Ascending aorta (tissue), 2 donors: ENCODE measurements at places on chromosomes 16 and 17.

DNA sequence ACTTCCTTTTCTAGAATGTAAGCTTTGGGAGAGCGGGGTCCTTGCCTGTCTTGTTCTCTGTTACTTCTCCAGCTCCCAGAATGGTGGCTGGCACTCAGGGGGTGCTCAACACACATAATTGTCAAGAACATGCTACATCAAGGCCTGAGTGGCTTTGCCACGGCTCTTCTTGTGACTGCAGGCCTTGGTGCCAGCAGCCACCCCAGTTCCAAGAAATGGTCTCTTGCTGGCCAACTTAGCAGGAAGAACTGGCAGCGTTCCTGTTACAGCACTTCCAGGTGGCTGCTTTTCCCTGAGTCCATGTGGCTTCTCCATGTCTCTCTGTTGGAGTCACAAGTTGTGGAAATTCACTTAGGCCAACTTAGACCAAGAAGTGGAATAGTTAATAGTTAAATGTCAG, 36.1 kb downstream of the PRKCB start:
- no peak for DNase-seq

DNA sequence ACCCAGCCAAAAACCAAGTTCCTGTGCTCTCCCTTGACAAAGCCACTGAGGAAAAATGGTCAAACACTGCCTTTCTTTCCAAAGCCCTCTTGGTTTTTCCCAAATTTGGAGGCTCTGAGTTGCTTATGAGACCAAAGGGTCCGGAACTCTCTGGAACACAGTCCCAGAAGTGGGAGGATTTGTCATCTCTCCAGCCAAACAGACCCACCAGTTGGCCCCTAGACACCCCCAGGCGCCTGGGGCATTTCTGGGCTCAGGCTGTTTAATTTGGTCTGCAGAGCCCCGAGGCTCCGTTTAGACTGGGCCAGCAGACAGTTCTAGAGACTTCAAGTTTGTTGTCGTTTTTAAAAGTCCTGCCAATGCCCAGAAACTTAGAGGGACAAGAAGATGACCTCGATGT, 239.1 kb downstream of the SEC14L1 start:
- no peak for DNase-seq

GRCh38 chr17:7016886-7017826, 4.7 kb downstream of the RNASEK start:
- peak; percentile 61 for DNase-seq

DNA sequence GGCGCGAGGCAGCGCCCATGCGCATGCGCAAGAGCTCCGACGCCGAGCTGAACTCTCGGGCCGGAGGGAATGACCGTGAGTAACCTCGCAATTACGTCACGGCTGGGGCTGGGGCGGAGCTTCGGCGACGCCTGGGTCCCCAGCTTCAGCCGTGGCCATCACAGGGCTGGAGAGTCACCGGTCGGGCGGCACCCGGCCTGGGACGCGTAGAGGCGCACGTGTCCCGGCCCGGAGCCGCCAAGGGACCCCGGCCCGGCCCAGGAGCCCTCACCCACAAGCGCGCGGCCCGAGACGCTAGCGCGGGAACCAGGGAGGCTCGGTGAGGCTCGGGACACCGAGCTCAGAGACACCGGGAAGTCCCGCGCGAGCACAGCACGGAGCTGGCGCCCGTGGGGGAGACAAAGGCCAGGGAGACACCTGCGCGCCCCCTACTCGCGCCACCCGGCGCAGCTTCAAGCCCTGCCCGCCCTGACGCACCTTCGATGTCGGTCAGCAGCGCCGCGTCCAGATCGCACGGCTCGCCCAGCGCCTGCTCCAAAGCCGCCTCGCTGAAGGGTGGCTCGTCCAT, 452 bp downstream of the SREBF1 start:
- DNase-seq, result peak; percentile 90

DNA sequence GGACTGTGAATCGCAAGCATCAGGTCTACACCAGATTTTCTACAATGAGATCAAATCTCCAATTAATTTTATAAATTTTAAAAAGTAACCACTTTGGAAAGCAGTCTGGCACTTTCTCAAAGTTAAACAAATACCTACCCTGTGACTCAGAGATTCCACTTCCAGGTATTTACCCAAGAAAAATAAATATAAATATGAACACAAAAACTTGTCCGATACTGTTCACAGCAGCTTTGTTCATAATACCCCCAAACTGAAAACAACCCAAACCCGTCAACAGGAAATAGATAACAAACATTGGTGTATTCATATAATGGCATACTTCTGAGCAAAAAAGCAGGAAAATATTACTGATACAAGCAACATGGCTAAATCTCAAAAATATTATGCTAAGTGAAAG, 12.1 kb downstream of the ZDHHC7 start:
- no peak for DNase-seq

- no peak for DNase-seq
These were observed 444.0 kb downstream of the XYLT1 start for GRCh38 chr16:17026600-17027242.
